ENCODE measurements at places on chromosomes 5 and 9. TPM values are rescaled to one million over a fixed set of nuclear protein-coding genes. Genes with fewer than 3 reads are reported as not detected.

The CCDC152 gene
- total RNA-seq = 3.2 TPM

DNA sequence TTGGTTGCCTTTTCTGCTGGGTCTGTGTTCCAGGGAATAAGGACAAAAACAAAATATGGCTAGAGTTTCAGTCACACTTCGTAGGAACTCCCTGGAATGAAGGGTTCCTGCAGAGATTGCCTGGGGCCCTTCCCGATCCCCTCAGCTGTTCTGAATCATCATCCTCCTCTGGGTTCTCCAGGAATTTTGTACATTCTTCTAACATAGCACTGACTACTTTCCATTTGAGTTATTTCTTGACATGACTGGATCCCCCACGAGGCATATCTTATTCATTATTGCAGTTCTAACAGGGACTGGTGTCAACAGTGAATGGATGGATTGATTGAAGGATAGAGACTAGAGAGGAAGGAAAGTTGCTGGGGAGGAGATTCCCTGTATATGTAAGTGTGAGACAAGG, 49.2 kb upstream of the TNC start:
- no peak for DNase-seq

The WHRN gene
- total RNA-seq = 5.4 TPM

GRCh38 chr9:16985559-16986348, 115.3 kb upstream of the BNC2 start:
- no peak for DNase-seq

GRCh38 chr5:43281840-43282658, 31.2 kb downstream of the HMGCS1 start:
- no peak for DNase-seq

GRCh38 chr5:138948471-138949222, 73.5 kb upstream of the LRRTM2 start:
- no peak for DNase-seq

The CLIC3 gene
- 0.27 TPM for total RNA-seq
